ENCODE measurements at places on chromosomes 6 and 20. TPM values are rescaled to one million over a fixed set of nuclear protein-coding genes. Genes with fewer than 3 reads are reported as not detected.

DNA sequence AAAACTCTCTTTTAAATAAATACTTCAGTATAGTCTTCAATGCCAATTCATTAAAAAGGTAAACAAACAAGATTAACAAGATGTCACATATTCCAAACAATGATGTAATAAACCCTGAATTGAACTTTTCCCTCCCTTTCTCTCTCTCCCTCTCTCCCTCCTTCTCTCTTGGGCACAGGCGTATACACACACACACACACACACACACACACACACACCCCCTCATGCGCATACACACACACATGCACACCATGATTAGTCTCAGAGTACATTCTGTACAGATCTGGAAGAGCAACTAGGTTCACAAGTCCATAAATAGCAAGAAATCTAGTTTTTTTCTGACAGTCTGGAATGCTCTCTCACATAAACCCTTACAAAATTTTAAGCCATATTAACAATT lies 128.3 kb downstream of the DST start:
- no peaks in the 10 kb centered on the region for H3K27me3 ChIP-seq
- H3K36me3 ChIP-seq = peaks cover 43% of the 10 kb centered on the region
- peak overlapping the region; percentile 54 for H3K27ac ChIP-seq
- DNase-seq = no peak
- no peak overlapping the region for H3K4me3 ChIP-seq

DNA sequence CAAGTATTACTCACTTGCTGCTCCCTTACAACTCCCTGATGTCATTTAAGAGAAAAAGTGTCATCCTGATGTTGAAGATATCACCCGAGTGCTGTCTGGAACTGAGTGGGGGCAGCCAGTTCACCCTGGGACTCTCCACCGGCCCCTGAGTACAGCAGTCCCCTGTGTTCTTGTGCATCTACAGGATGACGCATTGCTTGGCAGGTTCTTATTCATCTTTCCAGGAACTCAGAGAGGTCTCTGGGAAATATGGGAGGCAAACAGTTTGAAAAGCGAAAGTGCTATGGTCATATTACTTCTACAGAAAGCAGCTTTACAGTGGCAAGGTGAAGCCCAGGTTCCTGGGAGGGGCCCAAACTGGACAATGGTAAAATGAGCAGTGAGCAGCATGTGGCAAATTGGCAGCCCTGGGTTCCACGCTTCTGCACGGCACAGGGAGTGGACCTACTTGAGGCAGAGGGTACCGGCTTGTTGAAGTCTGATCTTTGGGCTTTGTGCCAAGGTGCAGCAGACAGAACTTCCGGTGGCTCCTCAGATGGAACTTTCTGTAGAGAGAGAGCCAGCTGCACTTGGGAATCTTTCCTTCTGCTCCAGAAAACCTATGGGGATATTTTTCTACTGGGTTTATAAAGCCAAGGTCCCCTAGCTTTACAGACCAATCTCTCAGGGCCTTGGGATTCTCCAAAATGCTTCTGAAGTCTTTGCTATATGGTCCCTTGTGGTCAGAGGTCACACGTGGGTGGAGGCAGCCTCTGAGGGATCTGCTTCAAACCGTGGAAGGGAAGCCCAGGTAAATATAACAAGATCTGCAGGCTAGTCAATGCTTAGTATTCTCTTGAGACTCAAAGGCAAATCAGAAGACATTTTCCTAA lies 128.3 kb downstream of the MAP3K7 start:
- H3K27me3 ChIP-seq = no peaks in the 10 kb centered on the region
- H3K4me1 ChIP-seq = 0 out of 2 replicates have a peak, but pooled peaks cover 3% of the 10 kb centered on the region
- no peak overlapping the region for H3K4me3 ChIP-seq
- H3K36me3 ChIP-seq = no peaks in the 10 kb centered on the region

The B4GALT5 gene
- total RNA-seq = 62.4 TPM

GRCh38 chr20:22403022-22403631 lies 181.2 kb downstream of the FOXA2 start:
- H3K4me3 ChIP-seq = peak overlapping the region; percentile 54
- H3K36me3 ChIP-seq = no peaks in the 10 kb centered on the region
- peaks cover 25% of the 10 kb centered on the region for H3K4me1 ChIP-seq
- peaks cover 37% of the 10 kb centered on the region for H3K27me3 ChIP-seq
- no peak overlapping the region for H3K27ac ChIP-seq
- no peak for DNase-seq

- H3K36me3 ChIP-seq = no peaks in the 10 kb centered on the region
- no peak for DNase-seq
- H3K27ac ChIP-seq = no peak overlapping the region
- no peaks in the 10 kb centered on the region for H3K27me3 ChIP-seq
- peaks cover 4% of the 10 kb centered on the region for H3K4me1 ChIP-seq
- H3K4me3 ChIP-seq = no peak overlapping the region
These were observed 29.8 kb downstream of the TPD52L1 start for GRCh38 chr6:125183391-125183790.

The CRYBG1 gene
- total RNA-seq = 9.1 TPM

The SLC4A11 gene
- total RNA-seq = 39.5 TPM

DNA sequence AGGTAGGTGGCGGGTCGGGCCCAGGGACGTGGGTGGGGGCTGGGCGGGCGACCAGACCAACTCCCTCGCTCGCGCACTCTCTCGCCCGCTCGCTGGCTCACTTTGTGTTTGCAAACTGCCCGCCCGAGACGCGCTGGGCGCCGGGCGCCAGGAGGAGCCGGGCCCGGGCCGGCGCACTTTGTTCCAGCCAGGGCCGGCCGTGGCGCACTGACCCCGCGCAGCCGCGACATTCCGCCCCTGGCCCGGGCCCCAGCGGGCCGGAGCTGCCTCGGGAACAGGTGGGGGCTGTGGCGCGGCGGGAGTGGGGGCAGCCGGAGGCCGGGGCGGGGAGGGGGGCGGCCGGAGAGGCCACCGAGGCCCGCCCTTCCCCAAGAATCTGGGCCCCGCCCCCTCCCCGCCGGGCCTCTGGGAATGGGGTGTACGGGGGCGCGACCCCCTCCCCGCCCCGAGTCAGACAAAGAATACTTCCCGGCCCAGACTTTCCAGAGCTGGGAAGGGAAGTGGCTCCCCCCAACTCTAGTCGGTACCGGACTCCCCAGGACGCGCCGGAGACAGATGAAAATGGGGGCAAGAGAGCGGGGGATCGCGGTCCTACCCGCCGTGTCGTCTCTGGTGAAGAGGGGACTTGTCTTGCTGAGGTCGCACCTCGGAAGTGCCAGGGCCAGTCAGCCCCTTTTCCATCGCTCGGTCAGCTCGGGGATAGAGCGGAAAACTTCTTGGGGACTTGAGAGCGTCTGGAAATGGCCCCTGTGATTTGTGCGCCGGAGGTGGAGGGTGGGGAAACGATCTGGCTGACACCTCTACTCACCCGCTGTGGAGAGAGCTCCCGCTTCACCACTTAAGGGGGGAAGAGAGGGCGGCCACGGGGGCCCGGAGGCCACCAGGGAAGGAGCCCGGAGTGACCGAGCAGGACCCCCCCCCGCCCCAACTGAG lies 951 bp downstream of the FOXP4 start:
- DNase-seq = no peak
- peaks cover 53% of the 10 kb centered on the region for H3K4me1 ChIP-seq
- no peaks in the 10 kb centered on the region for H3K36me3 ChIP-seq
- peak overlapping the region; percentile 90 for H3K4me3 ChIP-seq
- H3K27me3 ChIP-seq = peaks cover 83% of the 10 kb centered on the region

The SPATS1 gene
- not detected for total RNA-seq

Data from WTC11 (cell line).